ENCODE measurements at places on chromosomes 16 and 17.

GRCh38 chr17:38797158-38797490 is 2.2 kb downstream of the PIP4K2B start:
- DNase-seq = no peak

DNA sequence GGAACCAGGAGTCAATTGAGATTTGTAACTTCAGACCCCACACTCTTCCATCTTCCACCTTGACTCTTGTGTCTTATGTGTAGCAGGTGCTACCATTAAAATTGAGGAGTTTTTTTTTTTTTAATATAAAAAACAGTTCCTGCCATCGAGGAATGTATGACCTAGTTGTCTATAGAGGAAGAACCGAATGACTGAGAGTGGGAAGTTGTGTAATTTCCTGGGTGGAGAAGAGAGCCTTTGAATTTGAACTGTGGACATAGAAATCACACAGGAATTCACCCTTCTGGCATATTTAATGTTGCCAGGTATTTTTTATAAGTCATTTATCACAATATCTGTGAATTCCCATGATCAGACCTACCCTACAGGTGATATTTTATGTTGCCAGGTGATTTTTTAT is 22.0 kb downstream of the SP2 start:
- DNase-seq = no peak

GRCh38 chr17:66960613-66961012 is 3.9 kb upstream of the CACNG4 start:
- DNase-seq = no peak

- DNase-seq = no peak
Measured at GRCh38 chr17:34797720-34798119, 163.5 kb downstream of the CCT6B start.

GRCh38 chr17:2892305-2892971 is 96.2 kb downstream of the RAP1GAP2 start:
- DNase-seq = no peak

DNA sequence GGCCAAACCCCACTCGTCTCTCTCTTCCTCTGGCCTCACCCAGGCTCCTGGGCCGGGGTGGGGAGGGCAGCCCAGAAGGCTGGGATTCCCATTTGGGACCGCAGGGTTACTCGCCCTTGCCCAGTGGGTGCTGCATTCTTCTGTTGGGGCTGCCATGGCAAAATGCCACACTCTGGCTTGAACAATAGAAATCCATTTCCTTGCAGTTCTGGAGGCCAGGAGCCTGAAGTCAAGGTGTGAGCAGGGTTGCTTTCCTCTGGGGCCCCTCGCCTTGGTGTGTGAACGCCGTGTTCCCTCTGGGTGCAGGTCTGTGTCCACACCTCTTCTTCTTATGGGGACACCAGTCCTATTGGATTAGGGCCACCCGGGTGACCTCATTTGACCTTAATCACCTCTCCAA is 105.8 kb upstream of the GSE1 start:
- no peak for DNase-seq

DNA sequence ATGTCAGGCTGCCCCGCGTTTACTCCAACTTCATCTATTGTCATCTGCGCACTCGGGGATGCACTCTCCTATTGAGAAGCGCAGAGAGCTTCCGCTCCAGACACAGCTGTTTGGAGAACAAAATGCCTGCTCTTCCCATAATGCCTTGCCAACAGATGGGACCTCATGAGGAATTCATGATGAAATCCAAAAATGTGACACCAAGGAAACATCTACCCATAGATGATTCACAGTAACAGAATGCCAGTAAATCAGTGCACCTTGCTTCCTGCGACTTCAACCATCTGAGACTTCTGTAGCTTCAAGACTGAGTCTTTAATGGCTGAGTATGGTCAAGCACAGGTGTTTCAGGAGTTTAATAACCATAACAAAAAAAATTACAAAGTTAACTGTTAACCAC is 1144.9 kb upstream of the GOT2 start:
- no peak for DNase-seq

- DNase-seq = no peak
Measured at GRCh38 chr16:54334208-54334607, 47.6 kb upstream of the IRX3 start.

GRCh38 chr17:1978396-1978949 is 46.7 kb downstream of the RTN4RL1 start:
- DNase-seq = no peak

DNA sequence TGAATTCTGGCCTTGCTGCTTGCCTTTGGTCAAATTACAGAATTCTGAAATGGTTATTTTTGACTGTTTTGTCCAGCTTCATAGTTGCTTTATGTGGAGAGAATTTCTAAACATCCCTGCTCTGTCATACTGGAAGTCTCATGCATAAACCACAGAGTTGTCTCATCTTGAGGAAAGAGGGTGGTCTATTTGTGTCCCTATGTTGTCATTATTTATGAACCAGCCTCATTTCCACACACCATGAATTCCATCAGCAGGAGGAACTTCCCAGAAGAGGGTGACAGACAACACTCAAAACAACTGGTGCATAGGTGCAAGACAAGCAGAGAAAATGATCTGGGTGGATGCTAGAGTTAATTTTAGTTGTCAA is 525.8 kb upstream of the GOT2 start:
- DNase-seq = no peak

DNA sequence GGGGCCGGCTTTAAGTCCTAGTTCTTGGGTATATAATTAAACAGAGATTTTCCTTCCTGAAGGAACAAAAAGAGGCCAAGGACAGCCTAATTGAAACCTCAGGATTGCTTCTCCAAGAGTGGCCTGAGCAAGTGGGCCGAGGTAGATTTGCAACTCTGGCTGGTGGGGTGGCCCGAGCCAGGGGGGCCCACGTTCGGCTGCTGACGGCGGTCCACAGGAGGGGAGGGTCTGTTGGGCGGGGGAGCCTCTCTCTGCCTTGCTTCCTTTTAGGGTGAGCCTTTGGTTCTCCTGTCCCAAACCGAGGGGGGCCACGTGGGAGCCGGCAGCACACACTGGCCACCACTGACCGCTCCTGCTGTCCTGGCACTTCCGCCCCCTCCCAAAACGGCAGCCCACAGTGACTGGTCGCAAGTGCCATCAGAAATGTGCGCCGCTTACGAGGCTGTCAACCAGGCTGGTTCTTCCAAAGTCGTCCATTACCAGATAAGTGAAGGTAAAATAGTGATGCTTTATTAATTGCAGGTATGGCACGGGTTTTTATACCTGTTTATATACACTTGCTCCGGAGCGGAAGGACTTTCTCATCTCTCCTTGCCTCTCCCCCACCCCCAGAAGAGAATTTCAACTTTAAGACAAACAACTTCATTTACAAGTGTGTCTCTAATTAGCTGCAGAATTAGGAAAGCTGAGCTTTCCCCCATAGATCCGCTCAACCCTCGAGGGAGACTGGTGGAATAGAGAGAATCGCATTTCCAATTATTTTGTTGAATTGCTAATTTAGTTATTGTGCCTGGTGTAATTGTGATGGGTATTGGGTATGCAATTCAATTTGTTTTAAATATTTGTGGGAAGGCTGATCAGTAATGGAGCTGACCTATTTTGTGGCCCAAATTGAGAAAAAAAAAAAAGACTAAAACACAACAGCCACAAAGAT is 117.8 kb downstream of the AATF start:
- no peak for DNase-seq

DNA sequence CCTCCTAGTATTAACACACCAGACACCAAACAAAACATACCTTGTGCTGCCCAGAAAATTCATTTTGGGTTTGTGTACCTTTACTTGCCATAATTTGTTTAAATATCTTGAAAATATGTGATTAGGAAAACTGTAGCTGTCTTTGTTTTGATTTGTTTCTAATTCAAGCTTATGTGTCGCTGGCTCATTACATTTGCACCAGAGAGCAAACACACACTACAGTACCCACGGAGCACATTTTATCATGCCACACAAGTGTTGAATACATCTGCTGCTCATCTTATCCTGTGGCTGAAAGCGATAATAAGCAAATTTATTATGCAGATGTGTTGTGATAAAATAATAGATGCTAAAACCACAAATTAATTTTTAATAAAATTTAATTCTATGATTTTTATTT is 63.1 kb downstream of the SPAG9 start:
- DNase-seq = no peak

DNA sequence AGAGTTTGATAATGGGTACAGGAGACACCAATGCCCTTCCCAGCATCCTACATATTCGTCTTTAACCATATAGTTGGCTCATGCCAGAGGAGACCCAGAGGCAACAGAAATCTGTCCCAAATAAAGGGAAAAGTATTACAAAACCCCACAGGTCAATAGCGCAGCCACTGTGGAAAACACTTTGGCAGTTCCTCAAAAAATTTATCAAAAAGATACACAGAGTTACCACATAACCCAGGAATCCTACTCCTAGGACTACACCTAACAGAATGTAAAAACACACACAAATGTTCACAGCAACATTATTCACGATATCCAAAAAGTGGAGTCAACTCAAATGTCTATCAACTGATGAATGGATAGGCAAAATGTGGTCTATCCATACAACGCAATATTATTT is 135.8 kb downstream of the CEP112 start:
- no peak for DNase-seq

DNA sequence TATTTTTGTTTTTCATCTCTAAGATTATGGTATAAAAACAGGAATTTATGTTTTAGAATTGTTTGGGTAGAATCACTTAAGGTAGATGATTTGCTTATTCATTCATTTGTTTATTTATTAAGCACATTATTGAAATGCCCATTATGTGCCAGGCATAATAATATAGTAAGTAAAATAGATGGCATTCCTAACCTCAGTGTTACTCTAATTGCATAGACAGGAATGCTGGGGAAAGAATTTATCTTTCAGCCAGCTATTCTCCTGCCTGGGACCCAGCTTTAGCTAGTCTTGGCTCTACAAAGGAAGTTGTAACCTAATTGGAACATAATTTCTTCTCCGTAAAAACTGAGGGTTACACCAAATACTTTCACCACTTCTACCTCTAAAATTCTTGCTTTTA is 44.6 kb downstream of the NFAT5 start:
- no peak for DNase-seq

GRCh38 chr16:5928476-5929065 is 831.0 kb upstream of the EEF2KMT start:
- DNase-seq = no peak

DNA sequence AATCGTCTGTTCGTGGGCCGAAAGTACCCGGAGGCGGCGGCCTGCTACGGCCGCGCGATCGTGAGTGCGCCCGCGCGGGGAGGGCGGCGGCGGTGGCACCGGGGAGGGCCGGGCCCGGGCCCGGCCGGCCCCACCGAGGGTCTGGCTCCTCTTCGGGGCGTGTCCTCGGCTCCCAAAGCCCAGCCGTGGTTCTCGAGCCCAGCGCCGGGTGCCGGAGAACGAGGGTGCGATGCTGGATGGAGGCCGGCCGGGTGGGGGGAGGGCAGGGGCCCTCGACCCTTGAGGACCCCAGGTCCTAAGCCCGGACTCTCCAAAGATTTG is 375 bp downstream of the STUB1 start:
- no peak for DNase-seq
